ENCODE measurements at places on chromosomes 4 and X.

DNA sequence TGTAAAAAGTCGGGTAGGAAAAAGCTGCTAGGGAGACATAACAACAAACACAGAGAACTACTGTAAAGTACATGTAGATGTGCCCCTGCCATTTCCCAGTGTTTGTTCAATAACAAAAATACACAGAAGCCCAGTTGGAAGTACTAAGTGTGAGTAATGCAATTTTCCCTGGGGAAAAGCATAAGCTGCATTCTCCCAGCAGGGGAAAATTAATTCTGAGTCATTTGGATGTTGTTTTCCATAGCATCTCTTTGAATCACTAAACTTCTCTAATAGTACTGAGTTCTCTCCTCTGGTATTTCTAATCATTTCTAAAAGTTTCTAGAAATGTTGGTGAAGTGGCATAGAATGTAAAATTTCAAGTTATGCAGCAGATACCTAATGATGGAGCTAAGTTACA, 1114.9 kb downstream of the C4orf33 start:
- no peak for DNase-seq

- DNase-seq = no peak
Measured at GRCh38 chr4:171599628-171600027, 213.6 kb upstream of the GALNTL6 start.

GRCh38 chr4:147042046-147042445, 96.4 kb upstream of the TTC29 start:
- DNase-seq = no peak

- peak; percentile 60 for DNase-seq
Measured at GRCh38 chrX:153669174-153669890, 4.3 kb downstream of the PNCK start.

DNA sequence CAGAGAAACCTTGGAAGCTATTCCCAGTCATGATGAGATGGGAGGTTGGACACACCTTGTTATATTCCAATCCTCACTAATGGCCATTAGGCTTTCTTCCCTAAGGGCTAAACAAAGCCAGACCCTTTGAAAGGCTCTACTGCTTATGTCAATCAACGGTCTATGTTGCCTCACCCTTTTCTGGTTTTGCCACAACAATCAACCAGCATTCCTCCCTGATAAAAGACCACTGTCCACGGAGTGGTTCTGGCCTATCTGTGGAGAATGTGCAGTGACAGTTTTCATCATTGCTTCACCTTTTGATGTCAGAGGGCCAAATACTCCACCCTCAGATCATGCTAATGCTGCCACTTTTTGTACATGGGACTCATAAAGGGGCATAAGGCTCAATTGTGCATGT, 913.4 kb downstream of the RPA4 start:
- DNase-seq = no peak

DNA sequence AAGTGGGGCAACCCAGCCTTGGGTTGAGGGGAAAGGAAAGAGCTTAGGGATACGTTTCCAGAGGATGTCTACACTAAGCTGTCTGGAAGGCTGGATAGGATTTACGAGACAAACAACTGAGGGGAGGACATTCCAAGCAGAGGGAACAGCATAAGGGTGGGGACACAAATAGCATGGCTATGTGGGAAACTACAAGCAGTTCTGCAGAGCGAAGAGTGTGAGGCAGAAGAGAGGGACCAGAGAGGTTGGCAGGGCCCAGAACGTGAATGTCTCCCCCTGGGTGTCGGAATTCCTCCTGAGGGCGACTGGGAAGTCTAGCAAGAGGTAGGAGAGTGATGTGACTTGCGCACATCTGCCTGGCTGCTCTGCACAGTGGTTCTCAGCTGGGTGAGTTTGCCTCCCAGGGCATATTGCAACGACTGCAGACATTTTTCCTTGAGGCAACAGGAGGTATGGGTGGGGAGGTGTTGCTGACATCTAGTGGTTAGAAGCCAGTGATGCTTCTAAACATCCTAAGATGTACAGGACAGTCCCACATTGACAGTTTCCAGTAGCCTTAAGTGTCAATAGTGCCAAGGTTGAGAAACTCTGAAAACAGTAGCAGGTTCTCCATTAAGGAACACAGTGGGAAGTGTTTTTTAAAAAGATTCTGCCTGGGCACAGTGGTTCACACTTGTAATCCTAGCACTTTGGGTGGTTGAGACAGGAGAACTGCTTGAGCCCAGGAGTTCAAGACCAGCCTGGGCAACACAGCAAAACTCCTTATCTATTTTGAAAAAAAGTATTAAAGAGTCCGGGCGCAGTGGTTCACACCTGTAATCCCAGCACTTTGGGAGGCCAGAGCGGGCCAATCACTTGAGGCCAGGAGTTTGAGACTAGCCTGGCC, 9.2 kb downstream of the NDUFA1 start:
- DNase-seq = peak; percentile 59

- no peak for DNase-seq
Measured at GRCh38 chr4:163591614-163592020, 97.1 kb downstream of the TMA16 start.

DNA sequence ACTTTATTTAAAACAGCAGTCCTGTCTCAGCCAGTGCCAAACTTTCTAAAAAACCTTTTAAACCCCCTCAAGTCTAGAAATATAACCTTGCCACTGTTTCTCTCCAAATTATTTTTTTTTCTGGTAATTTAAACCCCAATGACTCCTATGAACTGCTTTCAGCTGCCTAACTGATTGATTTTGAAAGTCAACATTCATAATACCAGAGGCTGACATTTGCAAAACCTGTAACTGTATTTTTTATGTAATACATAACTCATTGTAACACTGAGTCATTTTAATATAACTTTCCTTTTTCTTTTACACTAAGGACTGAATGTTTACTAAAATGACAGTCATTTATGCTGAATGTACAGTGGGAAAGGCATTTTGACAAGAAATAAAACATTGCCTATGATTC, 19.1 kb upstream of the EGFL6 start:
- no peak for DNase-seq

- DNase-seq = no peak
Measured at GRCh38 chr4:86279293-86279960, 80.4 kb downstream of the MAPK10 start.

Data from erythroblast (primary cell).